Spleen (tissue), 13 donors: ENCODE measurements at places on chromosomes 5 and 9. TPM values are rescaled to one million over a fixed set of nuclear protein-coding genes. Genes with fewer than 3 reads are reported as not detected.

GRCh38 chr5:132486318-132487094, 4.1 kb downstream of the IRF1 start:
- H3K27me3 ChIP-seq: no peaks in the 10 kb centered on the region
- DNase-seq: no peak
- peaks cover 81% of the 10 kb centered on the region for H3K36me3 ChIP-seq
- peaks cover 46% of the 10 kb centered on the region for H3K4me1 ChIP-seq
- peak overlapping the region; percentile 92 for H3K4me3 ChIP-seq

DNA sequence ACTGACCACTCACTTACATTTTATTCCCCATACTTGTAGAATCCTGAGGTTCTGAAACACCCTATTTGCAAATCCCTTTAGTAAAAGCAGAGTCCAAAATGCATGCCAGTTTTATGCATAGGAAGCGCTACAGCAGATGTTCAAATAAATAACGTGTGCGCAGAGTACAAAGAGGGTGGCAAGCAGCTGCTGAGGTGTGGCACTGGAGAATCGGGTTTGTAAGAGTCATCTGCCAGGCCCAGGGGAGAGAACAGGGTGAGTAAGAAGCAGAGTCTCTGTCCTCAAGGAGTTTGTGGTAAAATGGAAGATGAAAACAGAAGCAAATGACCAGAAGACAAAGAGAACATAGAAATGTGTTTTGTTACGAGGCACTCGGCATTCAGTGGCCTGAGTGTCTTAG, 288.8 kb downstream of the GLIS3 start:
- no peaks in the 10 kb centered on the region for H3K4me1 ChIP-seq
- no peaks in the 10 kb centered on the region for H3K27me3 ChIP-seq
- no peak overlapping the region for H3K27ac ChIP-seq
- no peaks in the 10 kb centered on the region for H3K36me3 ChIP-seq
- H3K4me3 ChIP-seq: no peak overlapping the region
- DNase-seq: no peak

- no peak overlapping the region for H3K27ac ChIP-seq
- no peaks in the 10 kb centered on the region for H3K4me1 ChIP-seq
- H3K4me3 ChIP-seq: no peak overlapping the region
Observed at GRCh38 chr5:173314166-173314952, 13.9 kb downstream of the STC2 start.

Gene CER1
- total RNA-seq: not detected

- H3K36me3 ChIP-seq: no peaks in the 10 kb centered on the region
- no peaks in the 10 kb centered on the region for H3K27me3 ChIP-seq
- no peak overlapping the region for H3K27ac ChIP-seq
Observed at GRCh38 chr5:143230676-143230996, 172.8 kb downstream of the NR3C1 start.

DNA sequence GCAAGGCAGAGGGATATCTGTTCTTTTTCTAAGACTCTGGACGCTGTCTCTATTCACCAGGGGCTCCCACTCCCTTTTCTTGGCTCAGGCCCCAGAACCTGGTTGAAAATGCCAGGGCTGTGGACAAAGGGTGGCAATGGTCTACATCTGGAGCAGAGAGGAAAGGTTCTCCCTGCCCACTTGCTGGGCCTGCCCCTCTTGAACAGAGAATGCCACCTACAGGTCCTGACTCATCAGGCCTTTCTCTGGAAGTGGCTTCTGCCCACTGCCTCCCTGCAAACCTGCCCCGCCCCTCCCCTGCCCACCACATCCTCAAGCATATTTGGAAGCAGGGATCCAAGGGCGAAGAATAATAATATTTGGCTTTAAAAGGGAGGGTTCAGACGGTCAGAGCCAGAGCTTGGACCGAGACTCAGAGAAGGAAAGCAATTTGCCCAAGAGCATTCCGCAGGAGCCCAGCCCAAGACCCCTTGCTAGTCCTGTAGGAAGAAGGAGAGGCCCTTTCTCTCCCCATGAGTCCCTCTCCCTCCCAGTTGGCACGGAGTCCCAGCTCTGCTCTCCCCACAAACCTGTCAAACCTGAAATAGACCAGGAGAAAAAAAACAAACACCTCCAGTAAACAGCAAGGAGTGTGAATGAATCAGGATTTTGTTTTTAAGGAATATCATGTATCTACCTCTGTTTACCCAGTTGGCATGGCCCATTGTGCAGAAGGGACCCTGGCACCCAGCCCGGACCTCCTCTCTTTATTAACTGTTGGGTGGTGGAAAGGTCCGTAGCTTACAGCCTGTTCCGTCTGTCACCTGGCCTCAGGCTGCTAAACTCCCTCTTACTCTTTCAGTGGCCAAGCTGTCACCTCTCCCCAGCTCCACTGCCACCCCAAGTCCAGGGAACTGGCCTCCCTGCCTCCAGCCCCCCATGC, 37.7 kb upstream of the STXBP1 start:
- H3K4me3 ChIP-seq: no peak overlapping the region
- no peak for DNase-seq
- no peaks in the 10 kb centered on the region for H3K36me3 ChIP-seq
- peak overlapping the region; percentile 41 for H3K27ac ChIP-seq
- H3K4me1 ChIP-seq: peaks cover 21% of the 10 kb centered on the region
- H3K27me3 ChIP-seq: peaks cover 17% of the 10 kb centered on the region

GRCh38 chr5:64958757-64959391, 190.1 kb downstream of the CWC27 start:
- H3K27ac ChIP-seq: no peak overlapping the region
- H3K4me1 ChIP-seq: no peaks in the 10 kb centered on the region
- no peak for DNase-seq
- no peaks in the 10 kb centered on the region for H3K27me3 ChIP-seq
- H3K4me3 ChIP-seq: no peak overlapping the region

- DNase-seq: no peak
- no peak overlapping the region for H3K4me3 ChIP-seq
- H3K36me3 ChIP-seq: no peaks in the 10 kb centered on the region
- H3K27ac ChIP-seq: no peak overlapping the region
Observed at GRCh38 chr5:14998491-14998890, 126.9 kb upstream of the ANKH start.

Gene HSPB3
- total RNA-seq: 0.49 TPM

DNA sequence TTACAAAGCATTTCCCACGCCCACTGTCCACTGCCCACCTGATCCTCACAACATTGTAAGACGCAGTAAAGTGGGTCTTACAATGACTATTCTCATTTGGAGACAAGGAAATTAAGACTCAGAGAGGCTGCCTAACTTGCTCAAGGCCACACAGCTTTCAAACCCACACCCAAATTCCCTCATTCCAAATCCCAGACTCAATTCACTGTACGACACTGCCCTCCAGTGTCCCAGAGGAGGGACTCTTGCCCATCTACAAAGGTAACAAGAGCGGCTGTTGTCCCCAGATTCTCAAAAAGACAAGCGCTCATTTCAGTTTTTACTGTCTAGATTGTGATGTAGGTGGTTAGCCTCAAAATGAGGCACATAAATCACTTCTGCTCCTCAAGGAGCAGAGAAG, 184.6 kb downstream of the ACTL7B start:
- H3K36me3 ChIP-seq: no peaks in the 10 kb centered on the region
- no peak for DNase-seq
- H3K27ac ChIP-seq: no peak overlapping the region
- no peaks in the 10 kb centered on the region for H3K4me1 ChIP-seq
- H3K4me3 ChIP-seq: no peak overlapping the region

Gene ENHO
- total RNA-seq: not detected

DNA sequence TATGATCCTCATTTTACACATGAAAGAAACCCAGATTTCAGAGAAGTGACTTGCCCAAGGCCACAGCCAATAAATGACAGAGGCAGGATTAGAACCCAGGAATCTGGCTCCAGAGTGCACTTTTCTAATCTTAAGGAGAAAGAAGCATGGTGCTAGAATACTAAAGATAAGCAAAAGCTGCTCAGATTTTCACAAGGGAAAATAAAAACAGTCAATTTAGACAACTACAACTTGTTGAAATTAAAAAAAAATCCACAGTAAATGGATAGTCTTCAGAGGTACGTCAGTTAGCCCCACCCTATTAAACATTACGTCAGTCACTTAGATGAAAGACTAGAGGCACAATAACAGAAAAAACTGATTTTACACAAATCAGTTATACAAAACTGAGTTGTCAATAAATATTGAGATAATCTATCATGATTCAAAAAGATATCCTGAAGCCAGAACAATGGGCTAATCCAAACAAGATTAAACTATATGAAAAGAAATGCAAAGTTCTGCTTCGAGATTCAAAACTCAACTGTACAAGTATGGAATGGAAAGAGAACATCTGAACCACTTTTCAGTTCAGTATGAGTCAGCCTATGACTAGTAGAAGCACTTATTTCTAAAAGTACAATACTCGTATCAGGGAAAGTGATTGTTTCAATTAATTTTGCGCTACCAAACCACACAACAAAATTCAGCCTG, 9.3 kb downstream of the TMEM245 start:
- no peaks in the 10 kb centered on the region for H3K27me3 ChIP-seq
- H3K27ac ChIP-seq: no peak overlapping the region
- peaks cover 86% of the 10 kb centered on the region for H3K4me1 ChIP-seq
- no peaks in the 10 kb centered on the region for H3K36me3 ChIP-seq
- DNase-seq: no peak

DNA sequence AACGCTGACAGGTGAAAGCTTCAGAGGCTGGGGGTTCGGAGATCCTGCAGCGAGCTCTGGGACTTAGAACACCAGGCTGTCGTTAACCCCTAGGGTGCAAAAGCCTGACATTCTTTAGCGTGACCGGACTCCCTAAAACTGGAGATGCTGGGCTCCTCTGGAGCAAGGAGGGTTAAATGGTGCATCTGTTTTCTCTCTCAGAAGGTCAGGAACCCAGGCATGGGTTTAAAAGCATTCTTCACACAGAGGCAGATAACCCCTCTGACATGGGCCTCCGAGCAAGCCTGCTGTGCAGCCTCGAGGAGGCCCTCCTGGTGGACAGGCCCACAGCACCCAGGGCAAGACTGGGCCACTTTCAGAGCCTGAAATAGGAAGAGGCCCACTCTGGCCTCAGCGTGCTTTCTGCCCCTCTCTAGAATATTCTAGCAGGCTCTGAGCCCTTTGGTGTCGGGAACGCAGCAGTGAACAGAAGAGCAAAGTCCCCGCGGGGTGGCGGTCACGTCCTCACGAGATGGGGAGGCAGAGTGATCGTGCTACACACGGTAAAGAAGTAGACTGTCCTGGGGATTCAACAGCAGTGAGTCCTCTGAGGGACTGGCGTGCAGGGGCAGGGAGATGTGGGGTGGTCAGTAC, 124.8 kb downstream of the COL23A1 start:
- H3K27me3 ChIP-seq: no peaks in the 10 kb centered on the region
- DNase-seq: no peak
- no peak overlapping the region for H3K4me3 ChIP-seq
- no peaks in the 10 kb centered on the region for H3K4me1 ChIP-seq

- no peaks in the 10 kb centered on the region for H3K27me3 ChIP-seq
- no peak for DNase-seq
- H3K27ac ChIP-seq: no peak overlapping the region
- H3K4me3 ChIP-seq: no peak overlapping the region
- H3K4me1 ChIP-seq: no peaks in the 10 kb centered on the region
Observed at GRCh38 chr5:78855026-78855425, 130.1 kb downstream of the ARSB start.

DNA sequence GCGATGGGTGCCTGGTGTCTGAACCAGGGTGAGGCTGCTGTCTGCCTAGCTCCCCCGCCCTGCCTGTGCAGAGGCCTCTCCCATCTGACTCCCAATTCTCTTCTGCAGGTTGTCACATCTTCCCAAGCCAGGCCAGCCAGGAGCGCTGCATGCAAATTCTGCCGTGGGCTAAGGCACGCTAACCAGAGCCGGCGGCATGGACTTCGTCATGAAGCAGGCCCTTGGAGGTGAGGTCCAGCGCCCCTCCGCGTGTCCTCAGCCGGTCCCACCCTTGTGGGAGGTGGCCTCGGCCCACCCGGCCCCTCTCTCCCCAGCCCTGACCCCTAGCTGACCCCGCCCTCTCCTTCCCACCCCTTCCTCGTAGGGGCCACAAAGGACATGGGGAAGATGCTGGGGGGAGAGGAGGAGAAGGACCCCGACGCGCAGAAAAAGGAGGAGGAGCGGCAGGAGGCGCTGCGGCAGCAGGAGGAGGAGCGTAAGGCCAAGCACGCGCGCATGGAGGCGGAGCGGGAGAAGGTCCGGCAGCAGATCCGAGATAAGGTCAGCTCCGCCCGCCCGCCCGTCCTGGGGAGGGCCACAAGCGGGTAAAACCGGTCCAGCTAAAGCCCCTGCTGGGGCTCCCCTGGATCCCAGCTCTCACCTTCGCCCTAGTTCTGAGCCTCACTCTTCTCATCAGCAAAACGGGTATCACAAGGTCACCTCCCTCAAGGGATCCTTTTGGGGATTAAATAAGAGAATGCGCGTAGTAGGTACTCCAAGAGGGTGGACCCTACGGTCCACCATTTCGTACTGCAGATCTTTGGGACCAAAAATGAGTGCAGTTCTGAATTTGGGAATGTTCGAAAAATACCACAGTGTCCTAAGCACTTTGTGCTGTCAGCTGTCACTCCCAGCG, 7.4 kb downstream of the CPLX2 start:
- no peak overlapping the region for H3K27ac ChIP-seq
- no peak for DNase-seq
- H3K27me3 ChIP-seq: peaks cover 59% of the 10 kb centered on the region
- no peaks in the 10 kb centered on the region for H3K4me1 ChIP-seq
- H3K36me3 ChIP-seq: no peaks in the 10 kb centered on the region
- no peak overlapping the region for H3K4me3 ChIP-seq

Gene SLC23A1
- 1.4 TPM for total RNA-seq

Gene FBP2
- total RNA-seq: not detected

Gene HTR4
- total RNA-seq: 0.41 TPM

- no peaks in the 10 kb centered on the region for H3K27me3 ChIP-seq
- no peaks in the 10 kb centered on the region for H3K36me3 ChIP-seq
- H3K27ac ChIP-seq: peak overlapping the region; percentile 38
- no peak for DNase-seq
Observed at GRCh38 chr5:158898185-158899177, 201.2 kb downstream of the EBF1 start.

Gene CDH6
- total RNA-seq: 0.73 TPM

DNA sequence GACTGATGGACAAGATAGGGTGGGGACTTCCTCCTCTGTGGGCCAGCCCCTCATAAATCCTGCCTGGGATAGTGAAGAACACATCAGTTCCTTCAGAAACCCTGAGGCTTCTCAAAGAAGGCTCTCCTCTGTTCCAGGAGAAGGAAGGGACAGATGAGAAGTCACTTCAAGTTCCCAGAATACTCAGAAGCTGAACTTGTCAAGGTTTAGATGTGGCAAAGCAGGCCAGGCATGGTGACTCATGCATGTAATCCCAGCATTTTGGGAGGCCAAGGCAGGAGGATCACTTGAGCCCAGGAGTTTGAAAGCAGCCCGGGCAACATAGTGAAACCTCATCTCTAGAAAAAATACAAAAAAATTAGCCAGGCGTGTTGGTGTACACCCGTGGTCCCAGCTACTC, 38.5 kb downstream of the STOM start:
- H3K27ac ChIP-seq: peak overlapping the region; percentile 51
- H3K27me3 ChIP-seq: no peaks in the 10 kb centered on the region
- DNase-seq: no peak
- peaks cover 63% of the 10 kb centered on the region for H3K4me1 ChIP-seq
- H3K36me3 ChIP-seq: peaks cover 53% of the 10 kb centered on the region
- no peak overlapping the region for H3K4me3 ChIP-seq

DNA sequence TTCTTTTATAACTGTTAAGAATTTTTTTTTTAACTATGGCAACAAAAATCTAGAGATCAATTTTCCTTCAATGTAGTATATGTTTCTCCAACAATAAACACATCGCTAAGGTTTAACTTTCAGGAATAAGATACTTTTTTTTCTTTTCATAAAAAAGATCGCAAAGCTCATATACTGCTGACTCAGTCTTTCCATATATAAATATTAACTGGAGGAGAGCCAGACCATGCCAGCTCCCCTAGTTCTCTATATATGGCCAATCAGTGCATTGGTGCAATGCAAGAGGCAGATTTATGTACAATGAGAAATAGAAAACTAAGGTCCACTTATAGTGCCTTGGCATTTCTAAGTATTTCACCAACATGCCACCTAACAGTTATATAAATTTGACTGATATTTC, 89.2 kb upstream of the GAS1 start:
- no peak overlapping the region for H3K27ac ChIP-seq
- H3K36me3 ChIP-seq: no peaks in the 10 kb centered on the region
- H3K4me3 ChIP-seq: no peak overlapping the region
- no peak for DNase-seq
